ENCODE measurements at places on chromosomes 16 and 17.

GRCh38 chr17:9009737-9010136, 11.6 kb upstream of the NTN1 start:
- no peak overlapping the region for H3K27ac ChIP-seq
- H3K4me1 ChIP-seq = no peaks in the 10 kb centered on the region
- no peak overlapping the region for H3K4me3 ChIP-seq
- DNase-seq = no peak

GRCh38 chr17:47277921-47278320, 24.3 kb downstream of the ITGB3 start:
- H3K27me3 ChIP-seq = no peaks in the 10 kb centered on the region
- H3K27ac ChIP-seq = peak overlapping the region; percentile 99
- H3K36me3 ChIP-seq = no peaks in the 10 kb centered on the region
- no peak overlapping the region for H3K4me3 ChIP-seq
- no peak for DNase-seq
- peaks cover 97% of the 10 kb centered on the region for H3K4me1 ChIP-seq

DNA sequence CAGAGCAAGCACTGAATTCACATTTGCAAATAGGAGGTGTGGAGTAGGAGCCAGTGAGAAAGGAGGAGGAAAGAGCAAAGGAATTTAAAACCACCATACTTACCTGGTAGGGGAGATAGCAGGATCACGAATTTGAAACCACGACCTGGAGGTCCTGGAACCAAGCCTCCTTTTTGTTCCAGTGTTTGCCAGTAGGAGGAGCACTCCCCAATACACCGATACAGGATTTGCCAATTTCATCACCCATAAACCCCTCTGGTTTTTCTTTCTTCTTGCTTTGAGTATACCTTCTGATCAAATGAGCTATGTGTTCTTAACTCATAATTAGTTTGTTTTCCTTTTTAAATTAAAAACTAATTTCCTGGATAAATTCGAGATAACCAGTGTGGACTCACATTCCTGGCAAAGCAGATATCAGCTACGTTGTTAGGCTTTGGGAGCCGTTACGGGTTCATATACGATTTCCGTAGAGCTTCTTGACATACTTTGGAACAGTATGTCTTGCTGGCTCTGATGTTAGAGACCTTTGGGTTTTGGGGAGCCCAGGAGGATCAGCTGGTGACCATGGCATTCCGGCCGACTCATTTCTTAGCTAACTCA, 22.7 kb downstream of the BCO1 start:
- DNase-seq = no peak
- no peak overlapping the region for H3K27ac ChIP-seq
- peaks cover 5% of the 10 kb centered on the region for H3K4me1 ChIP-seq
- no peaks in the 10 kb centered on the region for H3K36me3 ChIP-seq

DNA sequence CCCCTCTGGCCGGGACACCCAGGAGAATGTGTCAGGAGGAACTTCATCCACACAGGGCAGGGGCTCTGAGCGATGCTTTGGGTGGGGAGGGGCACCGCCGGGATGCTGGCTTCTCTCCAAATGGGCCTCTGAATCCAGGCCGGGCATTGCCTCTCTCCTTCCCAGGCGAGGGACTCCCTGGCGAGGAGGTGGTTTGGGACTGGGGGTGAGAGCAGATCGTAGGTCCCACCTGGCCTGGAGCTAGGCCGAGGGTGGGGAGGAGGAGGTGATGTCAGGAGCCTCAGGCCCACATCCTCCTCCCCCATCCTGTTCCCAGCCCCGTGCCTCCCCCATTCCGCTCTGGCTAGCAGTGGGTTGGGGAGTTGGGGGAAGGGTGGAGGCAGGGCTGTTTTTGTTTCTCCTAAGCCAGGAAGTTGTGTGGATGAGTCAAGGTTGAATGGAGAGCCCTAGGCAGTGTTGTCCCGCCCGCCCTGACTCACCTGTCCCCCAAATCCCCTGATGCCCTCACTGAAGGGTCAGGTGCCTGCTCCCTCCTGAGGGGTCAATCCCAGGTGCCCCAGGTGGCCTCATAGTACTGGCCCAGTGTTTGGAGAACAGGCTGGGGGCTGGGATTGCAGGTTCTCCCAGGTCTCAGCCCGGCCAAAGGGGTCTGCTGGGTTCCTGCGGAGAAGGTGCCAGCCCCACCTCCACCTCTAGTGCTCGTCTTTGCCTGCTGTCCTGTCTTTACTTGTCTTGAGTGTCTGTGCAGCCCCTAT, 2.8 kb downstream of the GRB7 start:
- H3K27ac ChIP-seq = no peak overlapping the region
- no peaks in the 10 kb centered on the region for H3K27me3 ChIP-seq
- DNase-seq = peak; percentile 27
- peaks cover 28% of the 10 kb centered on the region for H3K4me1 ChIP-seq
- no peaks in the 10 kb centered on the region for H3K36me3 ChIP-seq

DNA sequence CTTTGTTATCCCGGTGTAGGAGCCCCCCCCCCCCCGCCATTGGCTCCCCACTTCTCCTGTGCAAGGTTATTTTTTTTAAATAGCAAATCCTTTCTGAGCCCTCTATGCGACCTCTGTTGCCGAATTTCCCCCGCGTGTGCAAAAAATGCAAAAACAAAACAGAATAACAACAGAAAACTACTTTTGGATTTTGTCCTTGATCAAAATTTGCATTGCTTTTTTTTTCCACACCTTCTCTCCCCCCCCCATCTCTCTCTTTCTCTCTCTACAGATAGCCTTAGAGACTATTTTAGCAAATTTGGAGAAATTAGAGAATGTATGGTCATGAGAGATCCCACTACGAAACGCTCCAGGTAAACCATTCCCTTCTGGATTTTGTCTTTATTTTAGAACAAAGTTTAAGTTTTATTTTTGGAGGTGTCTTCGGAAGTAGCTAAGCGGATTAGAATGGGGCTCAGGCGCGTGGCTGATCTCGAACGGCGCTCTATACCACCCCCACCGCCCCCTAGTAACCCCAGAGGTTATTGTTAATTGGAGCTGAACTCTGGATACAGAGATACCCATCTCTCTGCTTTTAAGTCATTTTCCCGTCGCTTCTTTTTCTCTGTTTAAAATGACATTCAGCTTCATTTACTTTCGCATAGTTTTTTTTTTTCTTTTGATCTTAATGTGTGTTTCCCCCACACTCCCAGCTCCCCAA, 1.0 kb downstream of the MSI2 start:
- peak overlapping the region; percentile 94 for H3K4me3 ChIP-seq
- no peak for DNase-seq
- H3K4me1 ChIP-seq = peaks cover 29% of the 10 kb centered on the region
- no peaks in the 10 kb centered on the region for H3K27me3 ChIP-seq
- no peaks in the 10 kb centered on the region for H3K36me3 ChIP-seq

GRCh38 chr17:83024218-83024971, 55.0 kb upstream of the METRNL start:
- no peaks in the 10 kb centered on the region for H3K4me1 ChIP-seq
- no peaks in the 10 kb centered on the region for H3K36me3 ChIP-seq
- DNase-seq = no peak
- no peak overlapping the region for H3K27ac ChIP-seq
- H3K27me3 ChIP-seq = no peaks in the 10 kb centered on the region

DNA sequence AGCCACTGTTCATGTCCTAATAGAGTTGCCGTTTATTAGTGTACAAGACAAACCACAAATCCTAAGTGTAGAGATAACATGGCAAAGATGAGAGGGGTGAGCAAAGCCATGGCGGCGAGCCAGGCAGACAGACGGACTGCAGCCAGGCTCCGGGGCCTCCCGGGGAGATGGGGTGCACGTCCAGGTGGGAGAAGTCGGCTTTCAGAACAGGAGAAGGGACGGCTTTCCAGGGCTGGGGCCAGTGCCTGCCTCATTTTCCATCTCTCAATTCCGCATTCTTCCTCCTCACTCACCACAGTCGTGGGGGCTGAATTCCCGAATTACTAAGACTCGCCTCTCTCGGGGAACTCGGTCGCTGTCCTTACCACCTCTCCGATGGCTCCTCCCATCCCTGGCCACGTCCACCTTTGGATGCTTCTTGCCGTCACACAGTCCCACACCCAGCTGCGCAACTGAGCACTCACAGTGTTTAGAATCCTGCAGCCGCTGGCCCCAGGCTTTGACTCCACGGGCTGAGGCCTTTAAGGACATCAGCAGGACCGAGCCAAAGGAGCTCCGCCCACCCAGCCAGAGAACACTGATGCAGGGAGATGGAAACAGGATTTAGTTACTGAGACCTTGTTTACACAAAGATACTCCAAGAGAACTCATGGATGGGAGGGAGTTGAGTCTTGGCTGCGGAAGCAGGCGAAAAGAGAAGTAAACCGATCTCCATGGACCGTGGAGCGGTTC, 59.7 kb downstream of the RNF112 start:
- no peaks in the 10 kb centered on the region for H3K4me1 ChIP-seq
- peak overlapping the region; percentile 73 for H3K27ac ChIP-seq
- no peaks in the 10 kb centered on the region for H3K27me3 ChIP-seq

DNA sequence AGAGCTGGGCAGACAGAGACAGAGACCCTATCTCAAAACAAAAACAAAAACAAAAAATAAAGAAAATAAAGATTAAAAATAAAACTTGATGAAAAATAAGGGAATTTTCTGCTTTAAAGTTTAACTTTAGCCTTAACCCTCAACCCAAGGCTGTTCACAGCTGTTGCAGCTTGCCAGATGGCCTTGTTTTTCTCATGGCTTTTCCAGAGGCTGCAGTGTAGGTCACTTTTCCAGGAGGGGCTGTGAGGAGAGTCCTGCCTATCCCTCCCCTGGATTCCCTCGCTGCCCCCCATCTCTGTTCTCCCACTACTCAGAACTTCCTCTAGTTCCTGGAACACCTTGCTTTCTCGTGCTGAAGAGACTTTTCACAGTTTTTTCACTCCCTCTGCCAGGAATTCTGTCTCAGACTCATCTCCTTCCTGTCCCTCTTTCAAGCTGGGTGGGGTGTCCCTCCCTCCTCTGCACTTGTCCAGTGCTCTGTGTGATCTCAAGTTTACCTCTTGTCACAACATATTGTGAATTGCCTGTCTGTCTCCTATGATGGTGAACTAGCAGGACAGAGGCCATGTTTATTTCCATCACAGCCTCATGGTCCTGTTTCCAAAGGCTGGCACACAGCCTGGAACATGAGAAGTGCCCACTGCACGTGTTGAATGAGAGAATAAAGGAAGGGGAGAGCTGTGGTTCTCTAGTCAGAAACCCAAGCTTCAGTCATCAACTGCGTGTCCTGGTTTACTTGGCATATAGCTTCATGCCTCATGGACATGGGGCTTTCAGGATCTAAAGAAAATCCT, 69.9 kb upstream of the MSI2 start:
- no peak overlapping the region for H3K4me3 ChIP-seq
- no peak overlapping the region for H3K27ac ChIP-seq
- DNase-seq = no peak

DNA sequence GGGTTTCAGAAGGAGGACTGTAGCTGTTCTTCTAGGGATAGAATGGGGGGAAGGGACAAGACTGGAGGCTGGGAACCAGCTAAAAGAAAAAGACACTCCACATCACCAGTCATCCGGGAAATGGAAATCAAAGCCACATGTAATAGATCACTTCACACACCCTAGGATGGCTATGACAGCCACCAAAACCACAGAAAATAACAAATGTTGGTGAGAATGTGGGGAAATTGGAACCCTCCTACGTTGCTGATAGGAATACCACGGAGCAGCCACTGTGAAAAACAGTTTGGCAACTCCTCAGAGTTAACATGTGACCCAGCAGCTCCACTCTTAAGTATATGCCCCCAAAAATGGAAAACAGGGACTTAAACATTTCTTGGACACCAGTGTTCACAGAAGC, 2.3 kb downstream of the TLE7 start:
- no peak overlapping the region for H3K27ac ChIP-seq
- H3K27me3 ChIP-seq = no peaks in the 10 kb centered on the region
- no peak overlapping the region for H3K4me3 ChIP-seq

DNA sequence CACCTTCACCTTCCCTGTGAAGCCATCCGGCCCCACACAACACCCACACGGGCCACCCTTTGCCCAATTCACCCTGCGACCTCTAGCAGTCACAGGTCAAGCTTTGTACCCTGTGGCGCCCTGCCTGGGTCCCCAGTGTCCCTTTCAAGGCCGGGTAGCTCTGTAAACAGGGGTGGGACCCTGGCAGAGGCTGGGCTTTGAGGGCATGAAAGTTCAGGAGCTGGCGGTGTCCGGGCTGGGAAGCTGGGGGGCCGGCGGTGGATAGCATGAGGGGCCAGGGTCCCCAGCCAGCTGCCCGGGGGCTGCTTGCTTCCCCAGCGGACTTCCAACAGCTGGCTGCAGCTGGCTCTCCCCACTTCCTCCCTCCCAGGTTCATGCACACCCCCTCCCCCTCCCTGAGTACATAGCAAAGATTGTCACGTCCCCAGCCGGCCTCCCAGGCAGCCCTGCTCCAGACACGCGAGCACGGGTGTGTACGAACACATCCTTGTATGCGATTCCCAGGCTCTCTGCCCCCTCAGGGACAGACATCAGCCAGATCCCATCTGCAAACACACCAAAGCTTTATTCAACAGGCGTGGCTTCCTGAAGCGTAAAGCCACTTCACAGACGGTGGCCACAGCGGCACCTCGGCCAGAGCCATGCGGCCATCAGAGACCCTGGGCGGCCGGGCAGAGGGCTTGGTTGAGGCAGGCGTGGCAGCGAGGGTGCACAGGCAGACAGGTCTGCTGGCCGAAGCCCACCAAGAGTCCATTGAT, 8.2 kb downstream of the NTHL1 start:
- no peaks in the 10 kb centered on the region for H3K27me3 ChIP-seq
- DNase-seq = no peak
- H3K4me1 ChIP-seq = peaks cover 94% of the 10 kb centered on the region

GRCh38 chr16:11046382-11046931, 102.1 kb downstream of the CLEC16A start:
- no peak overlapping the region for H3K4me3 ChIP-seq
- H3K27ac ChIP-seq = no peak overlapping the region
- no peaks in the 10 kb centered on the region for H3K27me3 ChIP-seq
- no peaks in the 10 kb centered on the region for H3K36me3 ChIP-seq

- no peak for DNase-seq
- H3K4me1 ChIP-seq = no peaks in the 10 kb centered on the region
- no peaks in the 10 kb centered on the region for H3K27me3 ChIP-seq
- no peak overlapping the region for H3K27ac ChIP-seq
These were observed 248.1 kb downstream of the HS3ST3A1 start for GRCh38 chr17:13353590-13353989.

DNA sequence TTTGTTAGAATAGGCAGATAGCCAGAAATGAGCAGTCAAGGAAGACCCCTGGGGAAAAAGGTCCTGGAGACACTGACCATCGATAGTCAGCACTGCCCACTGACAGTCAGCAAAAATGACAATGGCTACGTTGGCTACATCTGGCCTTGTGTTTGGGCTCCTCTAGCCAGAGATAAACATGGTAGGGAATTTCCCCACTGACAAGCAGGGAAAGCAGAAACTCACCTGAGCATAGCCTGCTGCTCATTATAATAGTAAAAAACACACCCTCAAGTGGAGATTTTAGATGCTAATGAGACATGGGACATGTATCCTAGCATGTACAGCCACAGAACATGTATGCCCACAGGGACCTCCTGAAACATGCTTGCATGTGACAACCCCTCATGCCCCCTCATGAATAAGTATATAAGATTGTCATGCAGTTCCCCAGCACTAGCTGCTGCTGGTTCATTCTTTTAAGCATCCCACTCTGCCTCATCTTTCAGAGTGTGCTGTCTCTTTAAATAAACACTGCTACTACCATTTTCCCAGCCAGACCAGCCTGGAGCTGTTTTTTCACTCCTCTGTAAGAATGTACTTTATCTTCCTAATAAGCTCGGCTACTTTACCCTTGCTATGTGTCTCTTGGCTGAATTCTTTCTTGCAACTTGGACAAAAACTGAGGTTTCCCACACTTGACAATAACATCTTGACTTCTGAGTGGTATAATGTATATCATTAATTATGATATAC, 550.1 kb upstream of the CDH8 start:
- DNase-seq = no peak
- H3K4me3 ChIP-seq = no peak overlapping the region
- no peak overlapping the region for H3K27ac ChIP-seq
- no peaks in the 10 kb centered on the region for H3K36me3 ChIP-seq

Measured in thyroid gland (tissue), 4 donors.